ENCODE measurements at places on chromosomes 2 and 18.

DNA sequence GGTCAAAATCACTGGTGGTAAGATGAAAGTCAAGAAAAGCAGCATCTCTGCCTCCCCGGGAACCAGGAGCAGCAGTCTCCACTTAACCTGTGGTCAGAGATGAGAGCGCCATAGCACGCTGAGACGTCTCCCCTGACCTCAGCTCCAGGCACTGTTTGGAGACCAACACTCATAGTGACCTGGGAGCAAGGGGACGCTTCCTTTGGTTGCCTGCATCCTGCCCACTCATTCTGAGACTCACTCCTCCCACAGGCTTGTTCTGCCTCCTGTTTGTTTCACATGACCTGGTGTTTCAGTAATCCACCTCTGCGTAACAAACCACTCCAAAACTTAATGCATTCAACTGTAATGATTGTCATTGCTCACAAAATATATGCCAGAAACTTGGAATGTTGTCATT, 139.3 kb downstream of the ACOXL start:
- DNase-seq: no peak

GRCh38 chr18:37536656-37537055, 28.9 kb downstream of the CELF4 start:
- no peak for DNase-seq

- DNase-seq: no peak
Measured at GRCh38 chr2:46985512-46985911, 69.9 kb upstream of the MCFD2 start.

GRCh38 chr2:170144761-170145160, 33.2 kb upstream of the MYO3B start:
- DNase-seq: no peak

GRCh38 chr2:149192427-149192826, 138.0 kb upstream of the LYPD6 start:
- no peak for DNase-seq

DNA sequence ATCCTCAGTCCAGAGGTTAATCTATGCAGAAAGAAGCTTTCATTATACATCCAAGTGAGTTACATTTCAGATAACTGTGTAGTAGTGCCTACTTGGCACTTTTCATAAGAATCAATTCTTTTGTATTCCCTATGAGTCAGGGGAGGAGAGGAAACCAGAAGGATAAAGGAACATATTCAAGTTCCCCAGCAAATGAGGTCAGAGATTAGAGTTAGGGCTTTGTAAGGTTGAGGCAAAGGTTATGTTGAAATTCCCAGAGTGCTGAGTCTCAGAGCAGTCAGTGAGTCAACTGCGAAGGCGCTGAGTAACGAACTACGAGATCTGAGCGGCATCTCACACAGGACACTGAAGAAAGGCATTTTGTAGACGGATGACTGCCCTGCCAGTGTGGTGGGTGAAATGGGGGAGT, 25.1 kb upstream of the ME2 start:
- peak; percentile 60 for DNase-seq

GRCh38 chr18:13403786-13404549, 185.4 kb downstream of the LDLRAD4 start:
- no peak for DNase-seq

GRCh38 chr18:38284972-38285371, 719.4 kb upstream of the CELF4 start:
- DNase-seq: no peak

DNA sequence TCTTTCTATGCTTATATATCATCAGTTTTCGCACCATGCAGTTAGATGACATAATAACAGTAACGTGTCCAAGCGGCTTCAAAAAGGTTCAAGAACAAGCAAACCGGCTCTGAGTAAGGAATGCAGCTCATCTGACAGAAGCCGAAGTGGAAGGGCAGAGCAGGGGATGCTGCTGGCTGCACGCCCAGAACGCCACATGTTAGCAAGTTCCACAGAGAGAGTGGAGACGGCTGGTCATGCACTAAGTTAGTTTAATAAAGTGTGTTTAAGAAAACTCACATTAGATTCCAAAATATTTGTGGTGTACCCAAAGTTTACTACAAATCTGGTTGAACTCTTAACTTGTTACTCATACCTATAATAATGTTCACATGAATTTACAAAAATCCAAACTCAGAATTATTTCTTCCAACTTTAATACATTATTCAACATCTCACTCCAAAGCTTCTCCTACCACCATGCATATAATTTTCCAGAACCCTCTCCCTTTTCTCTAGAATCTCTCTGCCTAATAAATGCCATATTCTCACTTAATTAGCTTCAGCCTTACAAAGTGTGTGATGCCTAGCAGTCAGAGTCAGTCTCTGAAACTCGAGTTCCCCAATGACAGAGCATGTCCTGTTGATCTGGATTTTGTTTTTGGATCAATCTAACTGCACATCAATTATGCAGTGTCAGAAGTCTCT, 170.0 kb downstream of the DNAH7 start:
- peak; percentile 64 for DNase-seq

- DNase-seq: no peak
Measured at GRCh38 chr18:8778824-8779223, 73.5 kb downstream of the MTCL1 start.

DNA sequence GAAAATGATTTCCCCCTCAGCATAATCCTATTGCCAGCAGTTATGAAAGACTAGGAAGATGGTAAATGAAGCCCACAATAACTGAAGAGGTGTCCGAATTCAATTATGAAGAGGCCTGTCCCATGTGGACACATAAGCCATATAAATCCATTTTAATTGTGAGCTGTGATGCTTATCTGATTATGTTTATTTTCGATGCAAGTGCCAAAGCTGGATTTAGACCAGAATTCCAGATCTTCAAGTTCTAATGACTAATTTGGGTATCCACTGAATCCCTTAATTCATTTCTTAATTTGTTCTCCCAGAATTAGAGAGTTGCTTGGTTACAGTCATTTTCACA, 24.5 kb downstream of the SPATS2L start:
- DNase-seq: no peak

- DNase-seq: no peak
Measured at GRCh38 chr18:44309185-44309584, 371.5 kb upstream of the SETBP1 start.

- no peak for DNase-seq
Measured at GRCh38 chr2:117801826-117802225, 12.7 kb upstream of the DDX18 start.

DNA sequence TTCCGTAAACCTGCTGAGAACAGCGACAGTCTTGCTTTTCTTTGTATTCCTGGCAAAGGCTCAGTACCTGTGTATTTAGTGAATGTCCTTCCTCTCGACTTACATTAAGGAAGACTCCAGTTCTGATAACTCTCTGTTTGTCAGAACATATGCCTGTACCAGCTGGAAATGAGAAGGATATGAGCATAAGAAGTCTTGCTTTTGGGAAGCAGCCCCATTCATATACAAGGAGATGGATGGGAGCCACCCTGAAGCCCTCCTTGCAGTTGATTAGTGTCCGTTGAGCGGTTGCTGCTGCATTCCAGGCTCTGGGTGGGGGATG, 59.8 kb downstream of the SH3BP4 start:
- no peak for DNase-seq

DNA sequence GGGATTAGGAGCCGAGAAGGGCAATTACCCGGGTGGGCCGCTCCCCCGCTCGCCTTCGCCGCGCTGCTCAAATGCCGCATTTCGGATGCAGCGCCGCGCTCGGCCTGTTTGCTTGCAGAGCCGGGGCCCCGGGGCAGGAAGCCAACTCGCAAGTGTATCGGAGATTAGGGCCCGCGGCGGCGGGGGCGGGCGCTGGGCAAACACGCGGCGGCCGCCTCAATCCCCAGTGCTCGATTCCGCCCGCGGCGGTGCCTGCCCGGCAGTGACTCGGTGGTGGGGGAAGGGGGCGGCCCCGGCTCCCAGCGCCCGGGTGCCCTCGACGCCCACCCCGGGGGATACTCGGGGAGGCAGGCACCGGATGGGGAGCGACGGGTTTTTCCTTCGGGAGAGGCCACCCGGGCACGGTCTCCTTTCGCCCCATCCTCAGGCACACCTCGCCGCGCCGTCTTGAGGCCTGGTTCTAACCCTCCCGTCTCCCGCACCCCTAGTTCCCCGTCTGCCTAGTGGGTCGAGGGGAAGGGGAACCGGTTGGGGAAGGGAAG, 26.6 kb upstream of the NOTO start:
- DNase-seq: no peak

DNA sequence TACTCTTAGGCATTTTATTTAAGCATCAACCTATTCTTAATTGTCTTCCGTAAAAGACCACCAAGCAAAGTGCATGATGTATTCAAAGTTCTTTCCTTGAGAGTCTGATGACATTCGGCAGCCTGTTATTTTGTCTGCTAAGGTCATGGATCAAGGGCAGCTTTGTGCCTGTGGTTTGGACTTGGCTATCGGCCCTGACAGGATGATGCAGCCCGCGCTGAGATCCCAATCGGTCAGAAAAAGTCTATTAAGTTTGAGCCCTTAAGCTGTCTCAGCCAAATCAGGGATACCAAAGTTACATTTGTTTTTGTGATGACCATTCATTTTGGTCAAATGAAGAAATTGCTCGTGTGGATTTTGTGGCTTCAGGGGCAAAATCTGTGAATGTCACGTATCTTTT, 718.9 kb upstream of the FANCL start:
- DNase-seq: no peak

DNA sequence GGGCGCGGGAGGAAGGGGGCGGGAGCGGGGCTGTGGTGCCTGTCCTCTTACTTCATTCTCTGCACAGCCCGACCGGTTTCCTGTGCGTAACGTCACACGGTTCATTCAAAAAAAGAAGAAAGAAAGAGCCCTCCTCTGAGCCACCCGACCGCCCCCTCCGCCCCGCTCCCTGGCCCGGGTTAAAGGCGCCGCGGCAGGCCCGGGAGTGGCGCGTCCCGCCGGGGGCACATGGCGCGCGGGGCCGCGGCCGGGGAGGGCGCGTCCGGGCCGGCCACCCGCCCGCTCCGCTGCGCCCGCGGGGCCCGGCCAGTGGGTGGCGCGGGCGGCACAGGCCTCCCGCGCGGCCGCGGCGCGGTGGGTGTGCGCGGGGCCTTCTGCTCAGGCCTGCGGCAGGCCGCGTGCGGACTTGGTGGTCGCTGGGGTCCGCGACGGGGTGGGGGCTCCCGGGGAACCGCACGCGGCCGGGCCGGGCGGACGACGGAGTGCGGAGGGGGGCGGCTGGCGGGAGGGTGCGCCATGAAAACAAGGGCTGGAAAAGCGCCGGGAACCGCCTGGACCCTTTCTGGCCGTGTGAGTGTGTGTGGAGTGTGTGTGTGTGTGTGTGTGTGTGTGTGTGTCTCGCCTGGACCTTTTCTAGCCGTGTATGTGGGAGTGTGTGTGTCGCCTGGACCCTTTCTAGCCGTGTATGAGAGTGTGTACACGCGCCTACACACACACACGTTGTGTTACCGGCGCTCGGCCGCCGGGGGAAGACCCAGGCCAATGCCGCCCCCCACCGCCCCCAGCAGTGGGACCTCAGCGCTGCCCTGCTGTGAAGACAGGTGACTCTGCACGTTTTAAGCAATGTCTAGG, 780 bp upstream of the BCL2 start:
- no peak for DNase-seq

DNA sequence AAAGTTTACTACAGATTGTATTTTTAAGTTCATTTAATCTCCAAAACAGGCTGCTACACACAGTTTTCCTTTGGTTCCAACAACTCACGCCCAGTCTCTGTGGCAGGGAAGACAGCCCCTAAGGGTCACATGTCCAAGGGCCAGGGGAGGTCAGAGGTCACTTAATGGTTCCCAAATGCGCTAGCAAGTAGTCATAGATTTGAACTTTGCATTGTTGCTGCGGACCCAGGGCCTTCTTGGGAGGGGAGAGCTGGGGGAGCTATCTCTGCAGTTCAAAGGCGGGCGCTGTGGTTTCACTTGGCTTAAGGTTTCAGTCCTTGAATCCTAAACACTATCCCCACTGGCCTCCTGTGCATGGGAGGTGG, 74.8 kb upstream of the ZNF532 start:
- DNase-seq: no peak

DNA sequence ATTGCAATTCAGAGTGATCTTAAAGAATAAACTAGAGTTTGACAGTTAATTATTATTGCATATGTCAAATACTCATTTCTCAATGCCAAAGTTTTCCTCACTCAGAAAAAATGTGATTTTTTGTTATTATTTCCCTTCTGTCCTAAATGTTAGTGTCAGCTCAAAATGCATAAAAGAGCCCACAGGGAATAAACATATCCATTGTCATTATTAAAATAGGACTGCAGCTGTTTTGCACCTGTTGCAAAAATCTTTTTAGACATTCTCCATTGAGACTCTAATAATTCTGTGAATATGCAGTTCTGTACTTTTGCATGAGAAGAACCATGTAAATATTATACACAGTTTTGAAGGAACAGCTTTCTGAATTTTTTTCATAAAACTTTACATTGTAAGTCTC, 540.0 kb upstream of the SLC39A10 start:
- no peak for DNase-seq

GRCh38 chr2:169164311-169164710, 94.9 kb downstream of the DHRS9 start:
- no peak for DNase-seq

DNA sequence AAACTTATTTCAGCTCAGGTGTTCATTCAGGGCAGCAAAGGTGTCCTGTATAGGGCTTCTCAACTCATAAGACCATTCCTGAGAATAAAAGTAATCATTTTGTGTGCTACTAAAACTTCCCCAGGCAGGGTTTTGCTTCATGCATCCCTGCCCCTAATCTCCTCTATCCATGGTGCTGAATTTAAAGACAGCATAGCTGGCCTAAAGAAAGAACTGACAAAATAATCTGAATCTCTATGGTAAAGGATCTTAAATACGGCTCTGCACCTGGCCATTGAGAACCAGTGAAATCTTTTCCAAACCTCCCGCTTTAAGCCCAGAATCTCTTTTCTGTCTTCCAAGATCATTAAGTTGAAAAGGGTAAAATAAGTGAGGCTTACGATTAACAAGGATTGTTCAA, 292.1 kb upstream of the KLHL29 start:
- DNase-seq: no peak

- no peak for DNase-seq
Measured at GRCh38 chr2:7887441-7887840, 794.4 kb upstream of the ID2 start.

GRCh38 chr2:204251998-204252376, 293.3 kb upstream of the PARD3B start:
- DNase-seq: peak; percentile 24

Measured in epithelial cell of prostate (primary cell).